CD4-positive, alpha-beta T cell treated with Interleukin-12 subunit alpha and Interleukin-12 subunit beta, for 1 hour (primary cell): ENCODE measurements at places on chromosomes 7 and 10.
A peak's percentile ranks its signal among the peaks of the same experiment; 100 is the strongest.

- no peak for DNase-seq
Measured at GRCh38 chr7:154869436-154869835, 133.5 kb downstream of the PAXIP1 start.

DNA sequence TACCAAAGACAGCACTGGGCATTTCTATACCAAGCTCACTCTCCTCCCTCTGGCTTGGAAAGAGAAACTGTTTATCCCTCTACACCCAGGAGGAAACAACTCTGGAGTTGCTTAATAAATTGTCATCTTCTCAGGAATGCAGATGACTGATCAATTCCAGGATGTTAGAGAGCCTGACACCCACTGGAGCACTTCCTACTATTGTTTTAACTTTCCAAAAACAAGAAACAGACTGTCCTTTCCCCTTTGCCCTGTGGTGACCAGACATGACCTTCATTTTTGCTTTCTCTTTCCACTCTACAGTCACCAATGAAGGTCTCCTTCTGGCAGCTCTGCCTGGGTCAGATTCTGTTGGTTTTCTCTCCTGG lies 19.6 kb downstream of the GIMAP4 start:
- DNase-seq, result no peak

- DNase-seq, result no peak
Measured at GRCh38 chr10:96358851-96359540, at the start of gene OPALIN. Gene OPALIN, minus strand, starts transcription at chr10:96359002. Its CDS starts 106 bp downstream, at chr10:96358896.

GRCh38 chr7:4240520-4241303 lies 441.4 kb upstream of the FOXK1 start:
- no peak for DNase-seq

DNA sequence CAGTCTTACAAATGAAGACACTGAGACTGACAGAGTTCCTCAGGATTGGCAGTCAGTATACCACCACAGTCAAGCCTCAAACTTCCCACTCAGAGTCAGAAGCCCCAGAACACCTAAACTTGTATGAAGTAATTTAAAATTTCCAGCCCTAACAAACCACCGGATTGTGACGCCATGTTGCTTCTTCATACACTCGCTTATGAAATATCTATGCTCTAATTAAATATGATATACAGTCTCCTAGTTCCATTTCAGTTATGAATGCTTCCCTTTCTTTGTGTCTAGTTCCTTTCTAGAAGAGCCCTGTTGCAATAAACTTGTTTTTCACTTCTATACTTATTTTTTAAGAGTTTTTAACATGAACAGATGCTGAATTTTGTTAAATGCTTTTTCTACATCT lies 172.0 kb upstream of the NOBOX start:
- no peak for DNase-seq

DNA sequence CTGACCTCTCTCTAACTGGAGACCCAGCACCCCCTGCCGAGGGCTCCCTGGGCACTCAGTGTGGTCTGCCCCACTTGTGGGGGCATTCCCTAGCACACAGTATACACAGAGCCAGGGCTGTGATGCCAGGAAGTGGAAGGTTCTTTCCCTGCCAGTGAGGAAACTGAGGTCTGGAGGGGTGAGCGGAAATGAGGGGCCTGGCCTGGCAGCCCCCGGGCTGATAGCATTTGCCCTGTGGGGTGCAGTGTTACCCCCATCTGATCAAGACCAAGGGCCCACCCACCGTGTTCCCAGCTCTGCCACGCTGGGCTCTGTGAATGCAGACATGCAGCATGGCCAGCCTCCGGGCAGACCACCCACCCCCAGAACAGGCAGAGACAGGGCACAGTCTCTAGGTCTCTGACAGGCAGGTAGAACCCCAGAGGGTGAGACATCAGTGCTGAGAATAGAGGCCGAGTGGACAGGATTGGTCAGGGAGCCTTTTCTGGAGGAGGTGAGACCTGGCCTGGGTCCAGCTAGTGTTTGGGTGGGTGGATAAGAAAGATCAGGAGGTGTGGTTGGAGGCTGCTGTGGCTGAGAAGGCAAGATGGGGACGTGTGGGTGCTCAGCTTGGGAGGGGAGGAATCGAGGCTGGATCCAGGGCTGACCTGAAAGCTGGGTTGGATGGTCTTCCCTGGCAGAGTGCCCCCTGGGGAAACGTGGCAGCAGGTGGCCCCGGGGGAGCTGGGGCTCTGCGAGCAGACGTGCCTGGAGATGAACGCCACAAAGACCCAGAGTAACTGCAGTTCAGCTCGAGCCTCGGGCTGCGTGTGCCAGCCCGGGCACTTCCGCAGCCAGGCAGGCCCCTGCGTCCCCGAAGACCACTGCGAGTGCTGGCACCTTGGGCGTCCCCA lies 10.8 kb upstream of the ZNF862 start:
- no peak for DNase-seq

- DNase-seq, result no peak
Measured at GRCh38 chr7:89813081-89813480, 341.2 kb upstream of the STEAP1 start.

- DNase-seq, result no peak
Measured at GRCh38 chr10:67086327-67087134, 160.7 kb downstream of the LRRTM3 start.

DNA sequence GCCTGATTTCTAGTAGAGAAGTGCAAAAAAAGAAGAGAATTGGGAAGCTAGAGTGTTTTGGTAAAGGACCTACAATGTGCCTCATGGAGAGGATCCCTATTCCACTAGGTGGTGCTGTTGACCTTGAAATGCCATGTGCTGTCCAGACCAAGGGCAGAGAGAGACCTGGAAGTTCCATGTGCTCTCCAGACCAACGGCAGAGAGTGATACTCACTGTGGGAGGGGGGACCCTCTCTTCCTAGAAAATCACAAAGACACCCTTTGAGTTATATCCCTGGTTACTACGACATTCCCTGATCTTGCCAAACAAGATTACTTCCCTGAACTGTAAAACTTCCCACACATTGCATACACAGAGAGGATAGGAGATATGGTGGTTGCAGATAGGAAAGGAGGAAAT lies 212.7 kb upstream of the ZNF804B start:
- DNase-seq, result peak; percentile 2

DNA sequence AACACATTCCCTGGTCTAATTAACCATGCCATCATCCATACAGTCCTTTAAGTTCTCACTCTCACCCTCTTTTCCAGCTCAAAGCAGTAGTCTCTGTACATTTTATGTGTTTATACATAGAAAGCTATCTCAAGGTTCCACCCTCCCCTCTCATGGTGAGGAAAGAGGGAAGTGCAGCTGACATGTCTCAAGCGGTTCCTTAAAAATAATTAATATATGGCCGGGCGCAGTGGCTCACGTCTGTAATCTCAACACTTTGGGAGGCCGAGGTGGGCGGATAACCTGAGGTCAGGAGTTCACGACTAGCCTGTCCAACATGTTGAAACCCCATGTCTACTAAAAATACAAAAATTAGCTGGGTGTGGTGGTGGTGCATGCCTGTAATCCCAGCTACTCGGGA lies 36.7 kb downstream of the ZC3HAV1 start:
- no peak for DNase-seq

GRCh38 chr7:23136216-23136615 lies 30.6 kb downstream of the KLHL7 start:
- no peak for DNase-seq

GRCh38 chr10:17453035-17453372 lies 1.4 kb downstream of the ST8SIA6 start:
- DNase-seq, result no peak

- DNase-seq, result no peak
Measured at GRCh38 chr10:98460837-98461499, 14.2 kb upstream of the HPS1 start.

- DNase-seq, result no peak
Measured at GRCh38 chr10:94137747-94138146, 144.0 kb downstream of the PLCE1 start.

GRCh38 chr7:151123822-151124464 lies 37.7 kb downstream of the AGAP3 start:
- DNase-seq, result peak; percentile 85

GRCh38 chr10:7634142-7634894 lies 32.4 kb downstream of the ITIH5 start:
- DNase-seq, result no peak

DNA sequence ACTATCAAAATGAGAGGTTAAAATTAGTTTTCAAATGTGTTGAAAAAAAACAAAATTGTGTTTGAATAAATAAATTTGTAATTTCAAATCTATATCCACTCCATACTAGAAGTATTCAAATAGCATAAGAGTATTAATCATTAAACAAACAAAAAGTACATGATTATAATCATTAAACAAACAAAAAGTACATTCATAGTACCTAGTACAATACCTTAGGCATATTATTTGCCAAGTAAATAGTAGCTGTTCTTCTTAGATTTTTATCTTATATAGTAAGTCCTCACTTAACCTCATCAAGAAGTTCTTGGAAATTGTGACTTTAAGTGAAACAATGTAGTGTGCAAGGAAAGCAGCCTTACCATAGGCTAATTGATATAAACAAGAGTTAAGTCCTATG lies 349.3 kb upstream of the VWC2 start:
- DNase-seq, result no peak

DNA sequence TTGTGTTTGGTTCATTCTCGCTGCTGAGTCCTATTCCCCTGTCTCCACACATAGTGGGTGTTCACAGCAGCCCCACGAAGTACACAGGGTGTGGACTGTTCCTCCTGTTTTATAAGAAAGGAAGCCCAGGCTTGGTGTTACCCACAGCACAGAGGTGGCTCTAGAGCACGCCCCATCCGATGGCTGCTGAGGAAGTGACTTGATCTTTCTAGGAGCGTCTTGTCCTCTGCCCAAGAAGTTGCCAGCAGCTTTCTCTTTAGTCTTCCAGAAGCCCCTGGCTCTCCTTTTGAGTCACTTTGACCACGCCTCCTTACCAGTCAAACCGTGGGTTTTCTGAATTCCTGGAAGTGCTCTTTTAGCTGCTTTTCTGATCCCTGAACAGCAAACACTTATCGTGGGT lies 94.0 kb downstream of the GRK5 start:
- peak; percentile 75 for DNase-seq

DNA sequence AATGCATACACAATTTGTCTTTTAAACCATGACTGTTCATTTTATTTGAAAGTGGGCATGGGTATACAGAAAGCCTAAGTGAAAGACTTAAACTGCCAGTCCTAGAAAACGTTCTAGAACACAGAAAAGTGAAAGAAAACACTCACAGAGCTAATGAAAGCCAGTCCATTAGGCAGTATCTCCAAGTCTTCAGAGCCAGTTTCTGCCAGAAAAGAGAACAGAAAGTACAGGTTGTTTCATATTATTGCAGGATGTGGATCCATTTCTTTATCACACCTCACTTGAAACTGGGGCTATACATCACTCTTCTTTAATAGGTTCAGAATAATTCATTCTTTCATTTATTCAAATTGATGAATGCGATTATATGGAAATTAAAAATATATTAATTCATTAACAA lies 7.7 kb downstream of the PON1 start:
- no peak for DNase-seq

- no peak for DNase-seq
Measured at GRCh38 chr7:154744861-154745258, 258.1 kb downstream of the PAXIP1 start.

DNA sequence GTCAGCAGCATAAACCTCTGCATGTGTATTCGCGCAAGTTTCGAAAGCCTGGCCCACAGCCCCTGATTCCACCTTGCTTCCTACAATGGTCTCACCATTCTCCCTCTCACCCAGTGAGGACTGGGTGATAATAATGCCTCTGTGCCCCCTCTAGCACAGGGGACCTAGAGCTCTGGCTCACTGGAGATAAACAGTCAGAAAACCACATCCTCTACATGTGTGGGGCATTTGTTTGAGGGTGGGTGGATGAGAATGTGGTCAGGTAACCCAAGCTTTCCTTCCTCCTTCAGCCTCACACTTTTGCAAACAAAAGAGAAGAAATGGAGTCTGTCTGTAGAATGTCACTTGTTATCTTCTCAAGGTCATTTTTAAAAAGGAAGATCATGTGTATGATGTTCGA lies 373.5 kb downstream of the KCNMA1 start:
- peak; percentile 7 for DNase-seq

GRCh38 chr10:132335189-132336063 lies 3.4 kb downstream of the LRRC27 start:
- peak; percentile 20 for DNase-seq

- DNase-seq, result no peak
Measured at GRCh38 chr7:87885018-87885417, 8.7 kb downstream of the DBF4 start.

- no peak for DNase-seq
Measured at GRCh38 chr7:104775531-104775930, 238.5 kb upstream of the KMT2E start.

DNA sequence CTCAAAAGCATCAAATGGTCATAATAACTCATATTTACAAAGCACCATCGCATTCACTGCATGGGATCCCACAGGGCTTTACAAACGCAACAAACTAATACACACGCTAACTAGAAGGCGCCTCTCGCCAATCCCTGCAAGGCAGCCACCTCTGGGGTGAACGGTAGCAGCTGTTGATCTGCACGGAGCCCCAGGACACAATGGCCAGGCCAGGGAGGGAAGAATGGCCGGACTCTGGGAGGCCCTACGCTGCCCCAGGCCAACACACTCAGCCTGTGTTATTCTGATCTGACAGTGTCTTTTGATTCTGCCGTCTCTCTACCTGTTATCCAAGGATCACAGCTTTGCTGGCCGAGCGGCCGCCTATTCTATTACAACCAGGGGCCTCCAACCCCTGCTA lies 41.8 kb downstream of the HABP2 start:
- no peak for DNase-seq

DNA sequence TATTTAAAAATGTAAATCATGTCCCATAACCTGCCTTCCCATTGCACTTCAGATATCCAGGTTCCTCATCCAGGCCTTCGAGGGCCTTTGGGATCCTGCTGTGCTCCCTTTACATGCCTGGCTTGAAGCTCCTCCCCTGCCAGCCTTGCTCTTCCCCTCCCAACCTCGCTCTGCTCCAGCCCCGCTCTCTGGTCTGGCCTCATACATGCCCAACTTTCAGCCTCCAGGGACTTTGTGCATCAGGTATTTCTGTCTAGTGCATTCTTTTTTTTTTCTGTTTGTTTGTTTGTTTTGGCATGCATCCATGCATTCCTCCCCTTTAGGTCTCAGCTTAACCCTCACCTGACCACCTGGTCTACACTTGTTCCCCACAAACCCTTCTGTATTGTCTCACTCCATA lies 160.3 kb downstream of the SNX10 start:
- DNase-seq, result no peak

GRCh38 chr10:99659031-99659867 lies at the start of gene ENTPD7:
Gene ENTPD7, plus strand, starts transcription at chr10:99659509. Its CDS starts 448 bp downstream, at chr10:99659957.
- peak; percentile 90 for DNase-seq

GRCh38 chr10:28328346-28328745 lies 25.5 kb upstream of the MPP7 start:
- DNase-seq, result no peak

DNA sequence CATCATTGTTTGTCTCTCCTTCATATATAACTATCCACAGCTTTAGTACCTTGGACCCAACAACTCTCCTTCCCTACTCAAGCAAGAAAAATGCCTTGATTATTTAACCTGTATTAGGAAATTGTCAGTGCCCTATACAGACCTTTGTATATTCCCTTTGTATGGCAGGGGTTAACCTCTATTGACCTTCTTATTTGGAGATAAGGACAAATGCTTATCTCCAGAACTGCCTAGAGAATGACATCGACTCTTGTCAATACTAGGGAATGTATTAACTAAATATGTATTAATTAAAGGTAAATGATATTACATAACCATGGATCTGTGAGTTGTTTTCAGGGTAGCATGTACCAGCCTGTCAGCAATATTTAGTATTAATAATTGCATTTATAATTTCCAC lies 10.4 kb upstream of the AKR1D1 start:
- DNase-seq, result no peak
